ENCODE measurements at places on chromosomes 12 and 14. TPM values are rescaled to one million over a fixed set of nuclear protein-coding genes. Genes with fewer than 3 reads are reported as not detected.

GRCh38 chr14:52824462-52824861 lies 33.1 kb upstream of the GNPNAT1 start:
- DNase-seq, result no peak

GRCh38 chr12:67651132-67651695 lies 2.7 kb downstream of the DYRK2 start:
- peak; percentile 55 for DNase-seq

DNA sequence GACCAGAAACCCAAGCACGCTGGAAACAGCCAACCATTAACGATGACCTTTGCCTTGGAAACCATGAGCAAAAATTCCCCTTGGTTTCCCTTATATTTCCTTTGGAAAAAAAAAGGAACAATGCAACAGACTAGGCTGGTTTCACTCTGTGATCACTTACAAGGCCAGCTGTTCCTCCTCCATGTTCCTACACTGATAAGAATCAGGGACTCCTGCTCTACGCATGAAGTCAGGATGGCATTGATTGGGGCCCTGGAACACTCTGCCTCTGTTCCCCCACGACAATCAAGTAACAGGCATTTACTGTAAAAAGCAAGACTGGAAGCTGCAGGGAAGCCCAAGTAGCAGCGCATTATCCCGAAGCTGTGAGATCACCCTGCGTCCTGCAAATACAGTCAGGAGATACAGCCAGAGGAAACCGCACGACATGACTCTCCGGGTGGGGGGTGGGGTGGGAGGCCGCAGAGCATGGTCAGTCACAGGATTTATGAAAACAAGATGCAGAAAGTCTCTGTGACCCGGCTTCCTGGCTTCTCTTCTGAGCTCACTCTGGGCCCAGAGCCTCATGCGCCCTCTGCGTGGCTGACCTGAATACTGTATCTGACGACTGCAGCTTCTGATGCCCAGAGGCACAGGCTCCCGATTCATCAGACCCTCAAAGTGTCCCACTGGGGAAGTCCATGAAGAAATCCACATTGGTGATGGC lies 31.1 kb downstream of the SSH1 start:
- DNase-seq, result no peak

DNA sequence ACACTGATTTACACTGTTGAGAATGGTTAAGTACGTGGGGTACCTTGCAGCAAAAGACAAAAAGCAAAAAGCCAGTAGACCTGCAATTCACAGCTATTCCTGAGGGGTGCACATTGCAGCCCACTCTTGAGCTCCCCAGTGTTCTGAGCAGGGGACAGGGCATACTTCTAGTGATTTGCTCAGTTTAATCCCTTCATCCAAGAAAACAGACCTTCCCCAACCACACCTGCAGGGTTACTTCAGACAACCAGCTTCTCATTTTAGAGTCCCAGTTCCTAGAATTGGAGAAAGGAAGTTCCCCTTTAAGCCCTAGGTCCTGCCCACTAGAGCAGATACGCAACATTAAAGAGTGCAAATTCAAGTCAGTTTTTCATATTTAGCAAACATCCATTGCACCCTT lies 3.6 kb upstream of the WSB2 start:
- DNase-seq, result no peak

- DNase-seq, result no peak
Observed at GRCh38 chr12:34406996-34407300, 384.7 kb downstream of the ALG10 start.

- DNase-seq, result no peak
Observed at GRCh38 chr12:96375841-96376604, 24.2 kb downstream of the CDK17 start.

DNA sequence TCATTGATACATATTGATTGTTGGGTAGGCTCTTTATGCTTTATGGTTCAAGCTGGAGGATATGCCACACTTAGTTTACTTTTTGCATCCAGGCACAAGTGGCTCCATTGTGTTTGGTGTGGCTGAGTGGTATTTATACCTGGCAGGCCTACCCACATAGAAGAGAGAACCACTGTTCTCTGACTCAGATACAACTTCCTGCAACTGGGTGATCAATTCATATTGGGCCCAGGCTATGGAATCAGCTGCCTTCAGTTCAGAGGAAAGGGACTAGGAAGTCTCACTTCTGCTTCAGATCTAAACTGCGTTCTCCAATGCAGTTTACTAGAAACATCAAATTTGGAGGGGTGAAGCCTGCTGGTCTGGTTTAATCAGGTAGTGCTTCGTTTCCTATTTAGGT lies 49.8 kb upstream of the LRRK2 start:
- DNase-seq, result no peak

GRCh38 chr14:91867316-91867988 lies at the start of gene TC2N:
Gene TC2N (minus strand): TSS chr14:91867536. CDS start chr14:91813769, 53,767 bp downstream.
- DNase-seq, result peak; percentile 73

- no peak for DNase-seq
Observed at GRCh38 chr12:100591979-100592378, 18.5 kb downstream of the GAS2L3 start.

DNA sequence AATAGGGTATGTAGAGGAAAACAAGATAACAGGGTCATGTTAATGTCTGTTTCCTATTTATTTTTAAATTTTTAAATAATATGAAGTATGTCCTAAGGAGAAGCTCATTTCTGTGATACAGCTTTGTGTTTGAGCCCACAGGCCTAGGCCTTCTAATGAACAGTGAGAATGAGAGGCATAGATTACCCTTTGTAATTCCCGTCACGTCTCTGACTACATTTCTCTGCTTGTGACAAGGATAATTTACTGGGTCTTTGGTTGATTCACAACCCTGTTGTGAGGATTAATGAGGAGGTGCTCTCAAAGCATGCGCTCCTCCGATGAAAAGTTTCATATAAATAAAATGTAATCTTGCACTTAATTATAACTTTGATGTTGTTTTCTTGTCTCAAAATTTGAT lies 56.1 kb downstream of the SYT10 start:
- no peak for DNase-seq

DNA sequence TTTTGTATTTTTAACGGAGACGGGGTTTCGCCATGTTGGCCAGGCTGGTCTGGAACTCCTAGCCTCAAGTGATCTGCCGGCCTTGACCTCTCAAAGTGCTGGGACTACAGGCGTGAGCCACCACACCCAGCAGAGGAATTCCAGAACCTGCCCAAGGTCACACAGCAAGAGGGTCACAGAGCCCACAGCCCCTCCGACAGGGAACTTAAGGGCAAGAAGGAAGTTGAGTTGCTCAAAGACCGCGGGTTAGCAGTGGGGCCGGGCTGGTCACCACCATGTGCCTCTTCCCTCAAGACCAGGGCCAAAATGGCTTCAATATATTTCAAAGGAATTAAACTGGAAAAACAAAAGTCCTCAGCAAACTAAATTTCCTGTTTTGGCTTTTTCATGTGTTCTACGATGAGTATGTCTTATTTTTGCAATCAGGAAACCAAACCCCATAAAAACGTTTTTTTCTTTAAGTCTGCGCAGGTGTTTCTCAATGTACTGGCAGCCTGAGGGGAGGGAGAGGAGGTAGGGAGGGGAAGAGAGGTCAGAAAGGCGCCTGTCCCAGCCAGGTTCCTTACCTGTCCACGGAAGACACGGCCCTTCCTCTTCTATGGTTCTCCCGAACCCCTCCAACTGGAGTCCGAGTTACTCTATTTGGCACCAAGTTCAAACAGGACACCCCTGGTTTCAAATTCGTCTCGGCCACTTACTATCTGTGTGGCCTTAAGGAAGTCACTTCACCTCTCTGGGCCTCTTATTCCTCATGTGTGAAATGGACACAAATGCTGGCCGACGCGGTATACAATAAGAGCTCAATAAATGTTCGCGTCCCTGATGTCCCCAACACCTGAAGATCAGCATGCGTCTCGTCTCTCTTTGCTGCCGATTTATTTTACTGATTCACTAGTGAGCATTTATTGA lies 778 bp downstream of the SLC8B1 start:
- no peak for DNase-seq

- no peak for DNase-seq
Observed at GRCh38 chr12:57343703-57344378, 87.0 kb downstream of the R3HDM2 start.

- no peak for DNase-seq
Observed at GRCh38 chr14:21192447-21192822, 36.6 kb upstream of the OR5AU1 start.

GRCh38 chr12:67085699-67086098 lies 183.5 kb upstream of the CAND1 start:
- no peak for DNase-seq

DNA sequence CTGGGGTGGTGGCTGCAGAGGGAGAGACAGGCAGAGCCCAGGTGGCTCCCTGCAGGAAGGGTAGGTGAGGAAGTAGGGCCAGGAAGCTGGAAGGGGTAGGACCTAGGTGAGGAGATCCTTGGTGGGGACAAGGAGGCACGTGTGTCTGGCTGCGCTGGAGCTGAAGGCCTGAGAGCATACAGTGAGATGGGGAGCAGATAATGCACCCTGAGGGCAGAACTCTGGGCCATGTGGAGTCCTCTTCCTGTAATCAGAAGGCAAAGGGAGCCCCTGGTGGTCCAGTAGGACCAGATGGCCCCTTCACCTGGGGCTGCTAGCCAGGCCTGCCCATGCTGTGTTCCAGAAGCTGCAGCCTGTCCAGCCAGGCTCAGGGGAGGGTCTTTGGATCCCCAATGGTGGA lies 15.3 kb upstream of the KRT80 start:
- no peak for DNase-seq

GRCh38 chr14:76922584-76922983 lies 96.4 kb downstream of the LRRC74A start:
- DNase-seq, result no peak

DNA sequence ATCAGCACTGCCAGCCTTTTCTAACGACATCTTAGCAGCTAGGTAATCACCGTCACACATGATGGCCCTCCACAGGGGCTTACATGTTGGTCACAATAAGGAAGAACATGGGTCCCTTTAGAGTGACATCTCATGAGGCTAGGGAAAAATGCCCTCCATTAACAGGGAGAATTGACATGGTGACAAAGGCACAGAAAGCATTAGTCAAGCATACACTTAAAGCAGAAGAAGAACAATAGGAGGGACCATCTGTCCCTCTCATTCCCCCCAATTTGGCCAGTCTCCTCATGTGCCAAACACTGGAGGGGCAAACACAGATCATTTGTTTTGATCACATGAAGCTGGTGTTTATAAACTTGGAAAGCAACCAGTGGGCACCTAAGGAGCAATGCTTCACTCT lies 78.0 kb downstream of the GRIP1 start:
- DNase-seq, result no peak

DNA sequence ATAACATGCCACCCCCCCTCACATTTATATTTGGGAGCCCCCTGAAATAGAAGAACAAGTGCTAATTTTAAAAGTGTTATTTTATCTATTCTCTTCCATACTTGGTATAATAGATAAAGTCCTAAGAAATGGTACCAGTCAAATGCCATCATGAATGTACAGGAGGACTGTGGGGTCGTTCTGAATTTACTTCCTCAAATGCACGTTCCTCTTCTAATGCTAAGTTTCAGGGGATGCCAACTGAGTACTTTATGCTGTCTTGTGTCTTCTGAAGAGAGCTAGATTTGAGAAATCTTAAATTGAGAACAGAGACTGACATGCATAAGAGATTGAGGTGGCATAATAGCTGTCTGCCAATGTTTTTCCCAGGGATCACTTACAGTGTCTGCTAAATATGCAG lies 59.0 kb downstream of the CFAP54 start:
- DNase-seq, result no peak

- no peak for DNase-seq
Observed at GRCh38 chr12:22321018-22321605, 13.4 kb downstream of the ST8SIA1 start.

DNA sequence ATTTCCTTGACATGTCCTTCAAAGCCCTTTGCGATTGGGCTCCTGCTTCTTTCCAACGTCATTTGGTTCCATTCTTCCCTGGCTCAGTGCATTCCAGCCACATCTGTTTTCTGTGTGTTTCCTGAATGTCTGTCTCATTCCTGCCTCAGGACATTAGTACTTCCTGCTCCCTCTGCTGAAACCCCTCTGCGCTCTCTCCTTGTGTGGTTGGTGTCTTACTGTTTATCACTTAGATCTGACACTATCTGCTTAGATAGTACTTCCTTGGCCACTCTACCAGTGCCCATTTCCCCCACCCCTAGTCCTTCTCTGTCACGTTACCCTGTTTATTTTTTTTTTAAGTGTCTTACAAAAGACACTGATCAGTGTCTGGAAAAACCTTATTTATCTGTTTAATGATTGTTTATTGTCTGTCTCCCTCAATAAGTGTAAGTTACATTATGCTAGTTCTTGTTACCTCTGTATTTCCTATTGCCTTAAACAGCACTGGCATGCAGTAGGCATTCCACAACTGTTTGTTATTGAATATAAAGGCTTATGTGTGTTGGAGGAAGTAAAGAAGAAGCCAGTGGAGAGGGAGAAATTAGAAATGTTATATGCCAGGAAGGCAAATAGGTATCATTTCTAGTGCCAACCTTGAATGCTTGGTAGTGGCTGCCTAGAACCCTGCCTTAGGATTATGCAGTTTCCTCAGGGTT lies 21.5 kb downstream of the DYRK2 start:
- no peak for DNase-seq

DNA sequence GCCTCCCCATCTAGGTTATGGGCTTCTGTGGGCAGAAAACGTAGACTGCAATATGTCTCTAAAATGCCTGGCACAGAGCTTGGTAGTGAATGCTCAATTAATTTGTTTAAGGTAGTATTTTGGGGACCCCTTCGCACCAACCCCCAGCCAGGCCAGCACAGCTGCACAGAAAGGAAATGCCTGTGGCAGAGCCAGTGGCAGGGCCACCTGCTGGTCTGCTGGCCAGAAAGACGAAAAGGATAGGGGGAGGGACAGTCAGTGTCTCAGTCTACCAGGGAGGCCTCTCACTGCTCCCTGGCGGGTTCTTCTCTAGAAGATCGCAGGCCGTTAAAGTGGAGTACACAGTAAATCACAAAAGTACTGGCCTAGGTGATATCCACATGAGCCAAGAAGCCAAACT lies 3.5 kb downstream of the RAB15 start:
- DNase-seq, result no peak

- DNase-seq, result no peak
Observed at GRCh38 chr12:10737249-10737648, 14.1 kb upstream of the YBX3 start.

GRCh38 chr14:103395244-103395643 lies 10.0 kb downstream of the MARK3 start:
- DNase-seq, result peak; percentile 28

GRCh38 chr14:70283156-70283555 lies 76.3 kb downstream of the COX16 start:
- DNase-seq, result no peak

Gene KRT6A
- polyA plus RNA-seq, result not detected

Gene VRTN
- not detected for polyA plus RNA-seq

Gene GZMB
- 0.82 TPM for polyA plus RNA-seq

Gene ADSS1
- polyA plus RNA-seq, result 0.16 TPM

Gene PNN
- 35.8 TPM for polyA plus RNA-seq

Gene FGD6
- polyA plus RNA-seq, result 0.16 TPM

Gene DBX2
- not detected for polyA plus RNA-seq

Gene WNT5B
- not detected for polyA plus RNA-seq

Gene CSRP2
- polyA plus RNA-seq, result 0.11 TPM

Gene TAS2R14
- 0.36 TPM for polyA plus RNA-seq

Gene CEBPE
- 0.16 TPM for polyA plus RNA-seq

Gene CACNA2D4
- 14.1 TPM for polyA plus RNA-seq

Gene KLHDC1
- polyA plus RNA-seq, result 2.0 TPM

Gene MYF5
- not detected for polyA plus RNA-seq

Gene OTX2
- polyA plus RNA-seq, result not detected

Gene ZNF705A
- not detected for polyA plus RNA-seq

Gene SAV1
- polyA plus RNA-seq, result 13.3 TPM

Gene OTUB2
- polyA plus RNA-seq, result 1.1 TPM

Gene SLCO1A2
- not detected for polyA plus RNA-seq

Gene FRMD6
- polyA plus RNA-seq, result 0.62 TPM

Gene TPPP2
- not detected for polyA plus RNA-seq

Gene PROX2
- not detected for polyA plus RNA-seq

Gene KCNC2
- polyA plus RNA-seq, result not detected

Gene DNAH10
- 0.06 TPM for polyA plus RNA-seq
